ENCODE measurements at places on chromosomes 6 and 20.

- DNase-seq: no peak
Measured at GRCh38 chr20:11549172-11550103, 368.3 kb upstream of the BTBD3 start.

- DNase-seq: no peak
Measured at GRCh38 chr6:168623736-168624135, 182.8 kb downstream of the SMOC2 start.

DNA sequence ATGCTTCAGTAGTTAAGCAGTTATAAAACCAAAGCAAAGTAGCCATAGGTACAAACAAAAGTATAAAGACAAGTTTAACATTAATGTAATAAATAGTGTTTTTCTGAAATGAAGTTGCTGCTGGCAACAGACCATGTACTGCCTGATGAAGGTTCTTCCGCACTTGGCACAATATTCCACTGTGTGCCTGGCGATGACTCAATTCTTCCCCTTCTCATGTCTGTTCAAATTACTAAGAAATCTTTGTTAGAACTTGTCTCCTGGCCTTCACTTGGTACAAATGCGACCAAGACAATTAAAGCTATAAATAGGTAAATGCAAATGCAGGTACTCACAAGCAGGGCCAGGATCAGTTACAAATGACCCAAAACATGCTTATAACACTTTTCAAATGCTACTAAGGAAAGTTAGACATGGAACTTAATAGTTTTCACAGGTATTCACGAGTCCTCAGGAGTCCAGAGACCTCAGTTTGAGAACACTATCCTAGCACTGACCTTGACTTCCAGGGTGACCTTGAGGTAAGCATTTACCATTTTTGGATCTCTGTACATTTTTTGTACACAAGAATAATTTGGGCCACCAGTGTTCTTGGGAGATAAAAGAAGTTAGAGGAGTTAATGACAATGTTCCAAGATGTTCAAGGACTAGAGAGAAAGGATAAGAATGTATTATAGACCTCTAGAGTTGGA, 8.1 kb upstream of the DDR1 start:
- DNase-seq: peak; percentile 76

GRCh38 chr20:46359233-46359751, 47.1 kb downstream of the ELMO2 start:
- DNase-seq: no peak

- no peak for DNase-seq
Measured at GRCh38 chr6:127618729-127619128, 41.8 kb downstream of the C6orf58 start.

DNA sequence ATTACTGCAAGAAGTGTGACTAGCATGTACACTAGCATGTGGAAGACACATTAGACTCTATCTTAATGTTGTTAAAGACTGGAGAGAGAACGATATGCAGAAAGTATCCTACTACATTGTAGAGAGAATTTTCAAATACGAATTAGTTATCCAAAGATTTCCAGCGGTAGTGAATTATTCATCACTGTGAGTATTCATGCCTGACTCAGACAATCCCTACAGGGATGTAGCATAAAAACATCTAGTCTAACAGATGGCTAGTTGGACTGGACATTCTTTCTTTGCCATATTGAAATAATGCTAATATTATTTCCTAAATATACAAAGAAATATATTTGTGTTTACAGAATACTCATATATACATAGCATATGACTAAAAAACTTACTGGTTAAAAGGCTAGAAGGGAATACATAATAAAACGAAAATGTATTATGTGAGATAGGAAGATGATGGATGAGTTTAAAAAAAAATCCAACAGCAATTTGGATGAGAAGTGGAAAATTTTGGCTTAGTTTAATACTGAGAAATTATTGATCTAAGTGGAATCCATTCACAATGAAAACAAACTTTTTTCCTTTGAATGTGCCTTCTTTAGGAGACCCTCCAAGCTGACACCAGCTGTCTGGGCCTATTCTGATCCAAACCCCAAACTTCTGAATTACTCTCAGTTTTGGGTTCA, 580.7 kb downstream of the RFPL4B start:
- DNase-seq: peak; percentile 10

DNA sequence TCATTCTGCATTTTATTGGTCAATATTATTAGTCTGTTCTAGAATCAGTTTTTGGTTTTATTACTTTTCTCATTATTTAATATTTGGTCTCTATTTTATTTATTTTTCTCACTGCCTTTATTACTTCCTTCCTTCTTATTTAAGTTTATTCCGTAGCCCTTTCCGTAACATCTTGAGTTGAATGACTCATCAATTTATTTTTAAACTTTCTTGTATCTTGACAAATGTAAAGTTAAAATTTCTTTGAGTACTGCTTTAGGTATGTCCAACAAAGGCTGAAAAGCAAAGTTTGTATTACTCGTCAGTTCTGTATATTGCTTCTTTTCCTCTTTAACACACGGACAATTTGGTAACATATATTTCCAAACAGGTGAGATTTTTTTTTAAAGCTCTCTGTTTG, 192.0 kb downstream of the CD109 start:
- DNase-seq: peak; percentile 14

GRCh38 chr20:8476021-8476420, 344.0 kb downstream of the PLCB1 start:
- no peak for DNase-seq

DNA sequence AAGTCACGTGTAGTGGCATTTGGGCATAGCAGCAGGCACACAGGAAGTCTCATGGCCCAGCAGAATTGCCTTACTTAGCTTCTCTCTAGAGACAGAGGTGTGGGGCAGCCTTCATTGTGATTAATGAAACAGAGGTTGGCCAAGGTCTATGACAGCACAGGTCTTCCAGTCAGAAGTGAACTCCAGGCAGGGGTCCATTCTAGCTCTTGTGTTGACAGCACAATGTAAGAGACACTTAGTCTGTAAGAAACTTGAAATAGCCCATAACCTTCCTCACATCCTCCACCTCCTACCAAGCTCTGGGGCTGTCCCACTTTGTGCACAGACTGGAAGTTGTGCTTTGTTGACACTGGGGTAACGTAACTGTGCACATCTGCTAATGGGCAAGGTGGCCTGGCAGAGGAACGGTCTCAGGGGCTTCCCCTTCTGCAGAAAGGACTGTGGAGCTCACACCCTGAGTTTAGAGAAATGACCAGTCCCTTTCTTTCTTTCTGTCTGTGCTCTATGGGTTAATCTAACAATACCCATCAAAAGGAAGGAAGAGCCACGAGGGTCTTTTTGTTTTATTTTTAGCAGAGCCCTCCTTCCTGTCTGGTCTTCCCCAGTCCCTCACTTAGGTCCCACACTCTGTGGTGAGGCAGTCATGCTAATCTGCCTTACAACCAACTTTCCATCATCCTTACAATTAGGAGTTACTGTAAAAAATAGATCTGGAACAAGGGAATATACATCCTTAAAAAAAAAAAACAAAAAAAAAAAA, 35.6 kb upstream of the TAGAP start:
- DNase-seq: no peak

- DNase-seq: no peak
Measured at GRCh38 chr6:42962502-42963178, 2.1 kb downstream of the GNMT start.

DNA sequence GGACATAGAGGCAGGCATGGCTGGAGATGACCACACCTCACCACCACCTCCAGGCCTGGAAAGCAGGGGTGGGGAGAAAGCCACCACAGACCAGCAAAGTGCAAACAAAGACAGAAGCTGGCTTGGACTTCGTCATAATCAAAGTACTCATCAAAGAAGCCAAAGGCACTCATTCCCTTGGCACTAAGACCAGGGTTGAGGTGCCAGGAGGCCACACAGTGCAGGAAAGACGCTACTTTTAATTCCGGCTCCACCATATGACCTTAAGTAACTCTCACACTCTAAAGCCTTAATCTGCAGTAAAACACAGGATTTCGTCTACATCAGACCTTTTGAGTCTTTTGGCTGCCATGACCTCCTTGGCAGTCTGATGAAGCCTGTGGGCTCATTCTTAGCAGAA, 123.1 kb downstream of the HIVEP2 start:
- no peak for DNase-seq
